ENCODE measurements at places on chromosomes 1 and 21.

GRCh38 chr1:58249388-58249736 is 297.2 kb downstream of the OMA1 start:
- DNase-seq: no peak

DNA sequence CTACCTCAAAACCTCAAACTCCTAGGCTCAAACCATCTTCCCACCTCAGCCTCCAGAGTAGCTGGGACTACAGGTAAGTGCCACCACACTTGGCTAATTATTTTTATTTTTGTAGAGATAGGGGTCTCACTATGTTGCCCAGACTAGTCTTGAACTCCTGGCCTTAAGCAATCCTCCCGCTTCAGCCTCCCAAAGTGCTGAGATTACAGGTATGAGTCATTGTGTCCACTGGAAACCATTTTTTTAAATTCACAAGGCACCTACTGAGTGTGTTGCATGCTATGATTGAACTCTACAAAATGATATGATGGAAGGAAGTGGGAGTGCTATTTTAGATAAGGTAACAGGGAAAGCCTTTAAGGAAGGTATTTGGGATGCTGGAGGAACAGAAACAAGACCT is 41.8 kb upstream of the RCOR3 start:
- DNase-seq: no peak

DNA sequence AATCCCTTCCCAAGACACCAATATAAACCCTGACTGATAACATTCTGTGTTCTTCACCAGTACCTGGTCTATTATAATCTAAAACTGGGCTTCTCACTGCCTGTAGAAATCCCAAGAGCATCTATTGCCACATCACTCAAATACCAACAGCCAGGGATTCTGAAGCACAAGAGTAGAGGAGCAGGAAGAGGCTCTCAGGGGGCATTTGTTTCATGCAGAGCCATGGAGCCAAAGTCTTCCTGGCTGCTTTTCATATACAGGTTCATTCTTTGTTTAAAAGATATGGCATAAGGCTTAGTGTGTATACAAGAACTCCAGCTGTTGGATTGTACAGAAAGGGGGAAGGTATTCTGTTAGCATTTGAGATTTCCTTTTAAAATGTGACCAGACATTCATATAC is 38.2 kb upstream of the USH2A start:
- DNase-seq: no peak

- DNase-seq: no peak
Measured at GRCh38 chr1:84923317-84923716, 30.3 kb upstream of the LPAR3 start.

DNA sequence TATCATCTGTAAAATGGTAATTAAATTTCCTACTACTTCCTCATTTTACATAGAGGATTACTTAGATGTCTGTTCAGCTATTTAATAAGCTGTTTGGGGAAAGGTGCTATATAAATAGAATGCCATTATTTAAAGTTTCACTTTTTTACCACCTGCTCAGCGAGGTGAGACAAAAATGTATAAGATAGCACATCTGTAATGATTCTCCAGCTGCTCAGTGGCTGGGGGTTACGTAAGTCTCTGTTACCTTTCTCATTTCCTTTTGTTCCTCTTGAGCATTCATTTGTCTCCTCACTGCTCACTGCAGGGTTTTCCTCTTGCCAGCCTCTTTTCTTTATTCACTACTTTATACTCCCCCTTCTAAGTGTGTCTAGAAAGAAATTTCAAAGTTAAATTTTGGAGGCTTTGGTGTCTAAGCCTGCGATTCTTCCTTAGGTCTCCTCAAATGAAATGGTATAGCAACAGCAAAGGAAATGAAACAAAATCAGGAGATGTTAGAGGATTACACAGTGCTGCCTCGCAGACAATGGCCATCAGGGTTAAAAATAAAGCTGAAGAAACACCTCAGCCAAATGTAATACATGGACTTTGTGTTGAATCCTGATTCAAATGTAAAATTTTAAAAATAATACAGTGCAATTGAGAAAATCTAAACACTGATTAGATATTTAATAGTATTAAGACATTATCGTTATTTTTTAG is 6.8 kb downstream of the RGS8 start:
- DNase-seq: no peak

DNA sequence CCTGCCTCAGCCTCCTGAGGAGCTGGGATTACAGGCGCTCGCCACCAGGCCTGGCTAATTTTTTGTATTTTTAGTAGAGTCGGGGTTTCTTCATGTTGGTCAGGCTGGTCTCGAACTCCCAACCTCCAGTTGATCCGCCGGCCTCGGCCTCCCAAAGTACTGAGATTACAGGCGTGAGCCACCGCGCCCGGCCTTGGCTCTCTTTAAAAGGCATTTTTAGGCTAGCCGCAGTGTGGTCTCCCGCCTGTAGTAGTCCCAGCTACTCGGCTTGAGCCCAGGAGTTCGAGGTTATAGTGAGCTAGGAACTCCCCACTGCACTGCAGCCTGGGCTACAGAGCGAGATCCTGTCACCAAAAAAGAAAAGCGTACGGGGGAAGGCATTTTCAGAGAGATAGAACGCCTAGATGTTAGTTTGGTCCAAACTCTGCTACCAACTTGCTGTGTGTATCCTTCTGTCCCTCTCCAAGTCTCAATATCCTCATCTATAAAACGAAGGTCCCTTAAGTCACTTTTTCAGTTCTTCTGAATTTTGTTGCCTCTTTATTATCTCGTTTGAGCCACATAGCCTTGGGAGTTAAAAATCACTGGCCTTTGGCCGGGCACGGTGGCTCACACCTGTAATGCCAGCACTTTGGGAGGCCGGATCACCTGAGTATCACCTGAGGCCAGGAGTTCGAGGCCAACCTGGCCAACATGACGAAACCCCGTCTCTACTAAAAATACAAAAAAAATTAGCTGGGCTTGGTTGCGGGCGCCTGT is 734 bp downstream of the MED18 start:
- DNase-seq: no peak

GRCh38 chr1:109917768-109918606 is 7.3 kb downstream of the CSF1 start:
- no peak for DNase-seq

DNA sequence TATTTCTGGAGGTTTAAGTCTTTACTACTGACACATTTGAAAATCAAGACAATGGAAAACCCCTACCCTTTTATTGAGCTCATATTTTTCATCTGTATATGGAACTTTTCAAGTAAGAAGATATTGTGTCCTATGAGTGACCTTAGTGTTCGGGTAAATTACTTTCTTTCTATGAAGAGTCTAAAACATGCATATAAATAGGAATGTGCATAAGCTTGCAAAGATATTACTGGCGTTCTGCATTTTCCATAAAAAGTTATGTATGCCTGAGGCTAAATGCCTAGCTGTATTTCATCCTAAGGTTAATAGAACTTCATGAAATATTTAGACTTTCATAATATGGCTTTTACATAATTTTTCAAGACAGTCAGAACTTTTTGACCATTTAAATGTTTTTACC is 495.8 kb upstream of the ADAMTS5 start:
- no peak for DNase-seq

DNA sequence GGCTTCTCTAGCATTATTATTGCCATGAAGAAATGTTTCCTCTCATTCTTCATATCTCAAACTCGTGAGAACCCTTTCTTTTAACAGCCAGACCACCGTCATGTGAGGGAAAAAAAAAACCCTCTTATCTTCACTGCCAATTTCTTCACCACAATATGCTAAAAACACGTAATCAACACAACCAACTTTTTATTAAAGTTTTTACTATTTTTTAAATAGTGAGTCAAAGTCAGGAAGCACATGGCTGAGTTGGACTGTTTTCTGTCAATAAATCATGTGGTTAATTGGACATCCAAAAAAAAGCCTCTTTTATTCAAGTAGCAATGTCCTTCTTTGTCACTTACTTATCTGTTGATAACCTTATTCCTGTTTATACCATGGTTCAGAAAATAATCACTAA is 55.9 kb upstream of the SAMD13 start:
- no peak for DNase-seq

DNA sequence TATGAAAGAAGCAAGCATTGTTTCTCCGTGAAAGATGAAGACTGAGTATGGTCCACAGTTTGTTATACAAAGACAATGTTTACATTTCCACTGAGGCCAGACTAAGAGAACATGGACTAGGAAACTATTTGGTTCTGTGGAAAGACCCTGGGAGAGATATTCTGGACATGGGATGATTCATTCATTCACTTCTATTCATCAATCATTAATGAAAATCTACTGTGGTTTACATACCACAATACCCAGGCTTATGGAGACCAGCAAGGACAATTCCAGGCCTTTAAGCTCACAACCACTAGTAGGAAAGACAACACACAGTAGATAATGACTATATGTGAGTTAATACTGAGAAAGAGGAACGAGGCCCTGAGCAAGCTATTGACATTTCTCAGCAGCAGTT is 125.4 kb downstream of the TBX15 start:
- DNase-seq: no peak

DNA sequence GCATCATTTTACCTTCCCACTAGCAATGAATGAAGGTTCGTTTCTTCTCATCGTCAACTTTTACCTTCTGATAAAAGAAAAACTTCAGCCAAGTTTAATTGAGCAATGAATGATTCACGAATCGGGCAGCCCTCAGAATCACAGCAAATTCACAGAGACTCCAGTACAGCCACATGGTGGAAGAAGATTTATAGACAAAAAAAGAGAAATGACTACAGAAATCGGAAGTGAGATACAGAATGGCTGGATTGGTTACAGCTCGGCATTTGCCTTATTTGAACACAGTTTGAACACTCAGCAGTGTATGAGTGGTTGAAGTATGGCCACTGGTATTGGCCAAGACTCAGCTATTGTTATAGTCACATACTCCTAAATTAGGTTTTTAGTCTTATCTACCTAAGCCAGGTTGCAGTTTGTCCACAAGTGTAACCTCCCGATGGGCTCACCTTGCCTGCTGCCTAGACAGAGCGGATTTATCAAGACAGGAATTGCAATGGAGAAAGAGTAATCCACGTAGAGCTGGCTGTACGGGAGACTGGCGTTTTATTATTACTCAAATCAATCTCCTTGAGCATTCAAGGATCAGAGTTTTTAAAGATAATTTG is 15.3 kb downstream of the AK4 start:
- no peak for DNase-seq
